Pancreas (tissue), 10 donors: ENCODE measurements at places on chromosomes 11 and 22. TPM values are rescaled to one million over a fixed set of nuclear protein-coding genes. Genes with fewer than 3 reads are reported as not detected.

RGL4 gene
- not detected for total RNA-seq

OR8D1 gene
- not detected for total RNA-seq

OR8G1 gene
- total RNA-seq: not detected

RBMXL2 gene
- not detected for total RNA-seq

NCF4 gene
- total RNA-seq: 0.32 TPM

LMO2 gene
- total RNA-seq: 9.3 TPM

MPEG1 gene
- total RNA-seq: 1.2 TPM

GRAP2 gene
- total RNA-seq: 0.75 TPM

OR8H2 gene
- total RNA-seq: not detected

MISFA gene
- total RNA-seq: 0.63 TPM

FOLH1 gene
- total RNA-seq: 0.12 TPM

RFPL3 gene
- total RNA-seq: not detected

MAPK12 gene
- 2.0 TPM for total RNA-seq

FOLR3 gene
- not detected for total RNA-seq

MMP10 gene
- total RNA-seq: 0.34 TPM

SLC25A45 gene
- 16.7 TPM for total RNA-seq

ANKK1 gene
- total RNA-seq: 0.14 TPM

OR4C13 gene
- total RNA-seq: not detected

SORL1 gene
- 15.6 TPM for total RNA-seq

OR2D2 gene
- total RNA-seq: 0.20 TPM

OR51B4 gene
- total RNA-seq: not detected

PRDX5 gene
- total RNA-seq: 77.5 TPM

EEF1G gene
- 723 TPM for total RNA-seq

TP53I11 gene
- total RNA-seq: 37.5 TPM

CDHR5 gene
- 2.7 TPM for total RNA-seq
